CD4-positive, CD25-positive, alpha-beta regulatory T cell (primary cell): ENCODE measurements at places on chromosomes 2 and 18.
A peak's percentile ranks its signal among the peaks of the same experiment; 100 is the strongest.

GRCh38 chr2:10973766-10974165 is 62.0 kb downstream of the KCNF1 start:
- DNase-seq = no peak

DNA sequence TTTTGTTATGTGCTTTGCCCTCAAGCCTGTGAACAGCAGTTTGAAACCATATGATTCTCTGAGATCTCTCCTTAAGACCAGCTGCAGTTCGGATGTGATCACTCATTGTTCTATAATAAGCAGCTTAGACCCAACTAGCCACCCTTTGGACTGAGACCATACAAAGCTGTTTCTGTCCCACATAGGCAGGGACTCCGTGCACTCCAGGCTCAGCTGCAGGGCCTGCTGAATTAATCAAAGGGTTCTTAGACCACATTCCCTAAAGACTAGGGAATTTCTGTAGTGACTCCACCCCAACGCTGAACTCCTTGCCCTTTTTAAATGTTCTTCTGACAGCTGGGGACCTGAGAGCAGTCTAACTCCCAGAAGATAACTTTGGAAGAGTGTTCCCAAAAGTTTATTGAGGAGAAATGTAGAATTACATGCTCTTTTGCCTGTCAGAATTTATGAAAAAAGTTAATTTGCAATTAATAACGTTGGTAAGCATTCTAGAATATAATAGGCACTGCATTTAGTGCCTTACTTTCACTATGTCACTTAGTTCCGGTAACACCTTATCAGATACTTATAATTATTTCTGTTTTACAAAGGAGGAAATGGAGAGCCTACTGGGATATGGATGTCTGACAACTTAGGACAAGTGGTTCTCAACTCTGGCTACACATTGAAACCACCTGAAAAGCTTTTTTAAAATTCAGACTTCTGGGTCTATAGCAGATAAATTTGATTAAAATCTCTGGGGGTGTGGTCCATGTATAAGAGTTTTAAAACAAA is 42.3 kb downstream of the GULP1 start:
- no peak for DNase-seq

GRCh38 chr2:202530038-202530437 is 104.7 kb upstream of the FAM117B start:
- peak; percentile 43 for DNase-seq

GRCh38 chr2:61214171-61214570 is 52.2 kb downstream of the C2orf74 start:
- DNase-seq = no peak

- no peak for DNase-seq
These were observed 32.4 kb downstream of the CUL3 start for GRCh38 chr2:224552771-224553170.

DNA sequence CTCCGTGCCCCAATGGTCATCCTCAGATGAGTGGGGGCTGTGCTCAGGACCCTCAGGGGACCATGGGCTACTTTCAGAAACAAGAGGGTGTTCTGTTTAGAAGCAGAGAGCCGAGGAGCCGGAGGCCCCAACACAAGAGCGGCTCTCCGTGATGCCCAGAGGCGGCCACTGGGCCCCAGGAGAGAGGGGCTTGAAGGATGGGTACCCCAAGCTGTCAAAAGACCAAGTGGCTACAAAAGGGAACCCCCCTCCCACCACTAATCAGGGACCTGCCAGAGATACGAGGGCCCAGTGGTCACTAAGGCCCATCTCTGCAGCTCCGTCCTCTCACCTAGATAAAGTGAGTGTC is 93.6 kb downstream of the HDAC4 start:
- DNase-seq = no peak

DNA sequence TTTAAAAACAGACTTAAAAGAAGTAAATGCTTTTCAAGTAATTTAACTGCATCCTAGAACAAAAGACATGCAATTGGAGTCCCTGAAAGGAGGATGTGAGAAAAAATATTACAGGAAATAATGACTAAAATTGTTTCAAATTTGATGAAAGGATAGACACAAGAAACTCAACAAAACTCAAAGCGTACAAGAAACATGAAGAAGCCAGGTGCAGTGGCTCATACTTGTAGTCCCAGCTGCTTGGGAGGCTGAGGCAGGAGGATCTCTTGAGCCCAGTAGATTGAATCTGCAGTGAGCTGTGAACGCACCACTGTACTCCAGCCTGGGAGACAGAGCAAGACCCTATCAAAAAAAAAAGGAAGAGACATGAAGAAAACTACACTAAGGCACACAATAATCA is 118.1 kb upstream of the SLC39A10 start:
- no peak for DNase-seq

- DNase-seq = no peak
These were observed 71.7 kb downstream of the IL1R2 start for GRCh38 chr2:102063487-102063911.

DNA sequence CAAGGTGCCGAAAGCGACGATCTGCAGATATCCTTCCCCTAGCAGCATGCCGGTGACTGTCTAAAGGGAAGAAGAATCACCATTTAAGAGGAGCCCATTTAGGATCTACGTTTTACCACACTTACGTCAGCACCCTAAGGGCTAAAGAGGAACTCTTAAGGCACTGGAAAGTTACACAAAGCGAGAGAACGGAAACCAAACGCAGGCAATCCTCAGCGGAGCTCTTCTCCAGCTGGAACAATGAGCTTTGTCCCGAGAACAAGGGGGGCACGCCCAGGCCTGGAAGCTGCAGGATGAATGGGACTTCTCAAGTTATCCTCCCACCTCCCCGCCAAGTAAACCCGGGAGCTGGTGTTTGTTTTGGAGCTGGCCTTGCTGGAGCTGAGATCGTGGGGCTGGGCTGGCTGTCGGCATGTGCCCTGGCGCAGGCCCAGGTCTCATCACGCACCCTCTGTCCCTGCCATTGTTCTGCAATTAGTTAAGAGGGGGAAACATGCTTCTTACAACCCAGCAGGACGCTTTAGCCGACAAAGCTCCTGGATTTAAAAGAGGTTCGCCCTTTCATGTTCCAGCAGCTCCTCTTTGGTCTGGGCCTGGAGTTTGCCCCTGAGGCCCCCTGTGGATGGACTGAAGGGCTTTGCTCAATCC is 36.4 kb downstream of the PXDN start:
- no peak for DNase-seq

- DNase-seq = no peak
These were observed 137.4 kb upstream of the RBMS1 start for GRCh38 chr2:160630801-160631590.

DNA sequence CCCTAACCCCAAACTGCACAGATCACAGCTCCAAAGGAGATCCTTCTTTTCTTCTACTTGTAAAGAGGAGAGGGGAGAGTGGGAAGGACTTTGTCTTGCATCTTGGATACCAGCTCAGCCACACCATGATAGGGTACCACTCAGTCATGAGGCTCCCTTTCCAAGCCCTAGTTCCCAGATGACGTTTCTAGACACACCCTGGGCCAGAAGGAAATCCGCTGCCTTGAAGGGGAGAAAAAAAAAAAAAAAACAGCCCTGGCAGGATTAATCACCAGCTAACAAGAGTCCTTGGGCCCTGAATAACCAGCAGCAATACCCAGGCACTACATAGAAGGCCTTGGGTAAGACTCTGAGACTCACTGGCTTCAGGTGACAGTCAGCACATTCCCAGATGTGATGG is 36.9 kb downstream of the ST8SIA3 start:
- DNase-seq = no peak

- no peak for DNase-seq
These were observed 136.6 kb downstream of the ZAP70 start for GRCh38 chr2:97849881-97850528.

DNA sequence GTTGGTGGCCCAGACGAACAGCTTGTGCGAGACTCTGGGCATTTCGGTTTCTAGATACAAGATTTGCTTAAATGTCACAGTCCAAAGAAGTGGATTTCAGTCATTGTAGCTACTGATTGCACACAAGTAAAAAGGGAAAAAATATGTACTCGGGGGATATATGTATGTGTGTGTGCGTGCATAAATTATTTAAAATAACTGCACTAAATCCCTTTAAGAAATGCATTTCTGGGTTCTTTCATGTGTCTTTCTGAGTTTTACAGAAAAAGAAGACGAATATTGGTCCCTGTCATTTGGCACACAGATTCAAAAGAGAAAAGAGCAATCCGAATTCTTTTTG is 2.1 kb upstream of the EPHA4 start:
- no peak for DNase-seq

GRCh38 chr2:85012431-85012830 is 41.5 kb downstream of the KCMF1 start:
- DNase-seq = no peak

- DNase-seq = no peak
These were observed 93.7 kb upstream of the HS6ST1 start for GRCh38 chr2:128412181-128412871.

DNA sequence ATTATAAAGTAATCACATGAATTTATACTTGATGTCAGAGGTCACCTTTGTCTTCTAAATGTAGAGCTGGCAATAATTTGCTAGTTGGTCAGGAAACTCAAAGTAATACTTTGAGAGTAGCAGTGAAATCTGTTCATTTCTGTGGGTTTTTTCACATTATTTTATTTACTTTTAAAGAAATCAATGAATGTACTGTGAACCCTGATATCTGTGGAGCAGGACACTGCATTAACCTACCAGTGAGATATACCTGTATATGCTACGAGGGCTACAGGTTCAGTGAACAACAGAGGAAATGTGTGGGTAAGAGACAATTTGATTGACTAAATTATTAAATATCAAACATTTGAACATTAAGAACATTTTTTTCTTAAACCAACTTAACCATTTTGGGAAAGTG is 203.0 kb upstream of the RASGRP3 start:
- no peak for DNase-seq

- no peak for DNase-seq
These were observed 3.6 kb upstream of the KYNU start for GRCh38 chr2:142873831-142874287.

- no peak for DNase-seq
These were observed 234.0 kb downstream of the KLHL29 start for GRCh38 chr2:23618794-23619530.

DNA sequence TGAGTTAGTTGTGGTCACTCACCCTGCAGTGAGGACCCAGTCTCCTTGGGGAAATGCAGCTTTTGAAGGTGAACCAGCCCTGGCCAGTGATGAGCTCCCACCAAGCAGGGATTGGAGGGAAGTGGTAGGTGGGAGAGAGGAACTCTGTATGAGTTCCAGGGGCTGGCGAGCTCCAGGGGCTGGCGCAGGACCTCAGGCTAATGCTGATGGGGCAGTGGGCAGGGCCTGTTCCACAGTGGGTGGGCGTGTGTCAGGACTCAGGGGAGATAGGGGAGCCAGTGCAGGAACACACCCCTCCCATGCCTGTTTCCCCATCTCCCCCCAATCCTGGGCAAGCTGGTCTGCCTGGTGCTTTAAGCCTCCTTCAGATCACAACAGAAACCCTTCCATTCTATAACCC is 208.4 kb downstream of the DYSF start:
- no peak for DNase-seq

DNA sequence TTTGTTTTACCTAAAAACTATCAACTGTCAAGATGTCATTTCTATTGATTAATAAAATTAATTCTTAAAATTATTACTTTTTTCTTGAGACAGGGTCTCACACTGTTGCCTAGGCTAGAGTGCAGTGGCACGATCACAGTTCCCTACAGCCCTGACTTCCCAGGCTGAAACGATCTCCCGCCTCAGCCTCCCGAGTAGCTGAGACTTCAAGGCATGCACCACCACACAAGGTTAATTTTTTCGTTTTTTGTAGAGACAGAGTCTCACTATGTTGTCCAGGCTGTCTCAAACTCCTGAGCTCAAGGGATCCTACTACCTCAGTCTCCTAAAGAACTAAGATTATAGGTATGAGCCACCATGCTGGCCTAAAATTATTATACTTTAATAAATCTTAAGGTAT is 18.7 kb downstream of the HNRNPLL start:
- DNase-seq = no peak

- peak; percentile 81 for DNase-seq
These were observed 2.4 kb upstream of the FOSL2 start for GRCh38 chr2:28390241-28390745.

GRCh38 chr2:141805302-141805701 is 325.5 kb downstream of the LRP1B start:
- DNase-seq = no peak

- no peak for DNase-seq
These were observed 33.3 kb upstream of the TTC27 start for GRCh38 chr2:32594573-32594972.

DNA sequence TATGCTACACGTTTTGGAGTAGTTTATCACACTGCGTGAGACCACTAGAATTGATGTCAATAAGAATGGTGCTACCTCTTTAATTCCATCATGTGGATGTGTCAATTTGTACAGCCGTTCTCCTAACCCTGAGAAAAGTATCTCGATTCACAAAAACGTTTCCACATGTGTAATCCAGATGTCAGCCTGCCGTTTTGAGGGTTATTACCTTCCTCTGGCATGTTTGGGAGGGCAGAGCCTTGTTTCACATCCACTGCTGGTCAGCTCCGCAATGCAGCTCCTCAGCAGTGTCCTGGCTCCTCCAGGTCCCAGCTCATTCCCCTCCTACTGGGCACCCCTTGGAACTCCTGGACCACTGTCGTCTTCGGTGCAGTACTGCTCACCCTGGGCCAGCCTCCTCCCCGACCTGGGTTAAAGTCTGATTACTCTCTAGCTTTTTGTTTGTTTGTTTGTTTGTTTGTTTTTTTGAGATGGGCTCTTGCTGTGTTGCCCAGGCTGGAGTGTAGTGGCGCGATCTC is 34.6 kb downstream of the COPS7B start:
- no peak for DNase-seq

GRCh38 chr2:239756031-239756789 is 268.9 kb downstream of the NDUFA10 start:
- DNase-seq = no peak

- DNase-seq = peak; percentile 76
These were observed 1.2 kb upstream of the DNAJB2 start for GRCh38 chr2:219277703-219278654.

DNA sequence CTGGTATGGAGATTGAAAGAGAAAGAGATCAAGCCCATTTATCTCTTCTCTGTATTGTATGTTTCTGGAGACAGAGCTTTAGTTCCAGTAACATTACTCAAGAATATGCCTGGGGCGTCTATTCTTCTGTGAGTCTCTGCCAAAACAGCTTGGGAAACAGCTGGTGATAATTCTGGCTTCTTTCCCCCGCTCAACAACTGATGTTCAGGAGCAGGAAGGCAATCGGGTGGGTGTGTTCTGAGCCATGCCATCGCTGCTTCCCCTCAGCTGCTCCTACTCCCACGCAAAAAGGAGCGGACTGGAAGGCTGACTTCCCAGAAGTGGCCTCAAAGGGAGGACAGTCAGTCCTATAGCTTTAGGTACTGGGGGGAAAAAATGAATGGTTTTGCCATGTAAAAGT is 695.1 kb downstream of the PLCL1 start:
- DNase-seq = no peak

- no peak for DNase-seq
These were observed 3.6 kb upstream of the PTPN18 start for GRCh38 chr2:130352237-130352636.

GRCh38 chr18:42525905-42526304 is 570.9 kb downstream of the PIK3C3 start:
- DNase-seq = no peak

- peak; percentile 0 for DNase-seq
These were observed 495.8 kb downstream of the NRXN1 start for GRCh38 chr2:50535971-50536759.

- no peak for DNase-seq
These were observed 39.8 kb upstream of the ASAP2 start for GRCh38 chr2:9166579-9167377.
